ENCODE measurements at places on chromosomes 5 and 9.

- no peak for DNase-seq
Measured at GRCh38 chr9:101727612-101728524, 10.6 kb downstream of the GRIN3A start.

GRCh38 chr9:81592887-81593266, 96.5 kb downstream of the TLE1 start:
- DNase-seq = no peak

DNA sequence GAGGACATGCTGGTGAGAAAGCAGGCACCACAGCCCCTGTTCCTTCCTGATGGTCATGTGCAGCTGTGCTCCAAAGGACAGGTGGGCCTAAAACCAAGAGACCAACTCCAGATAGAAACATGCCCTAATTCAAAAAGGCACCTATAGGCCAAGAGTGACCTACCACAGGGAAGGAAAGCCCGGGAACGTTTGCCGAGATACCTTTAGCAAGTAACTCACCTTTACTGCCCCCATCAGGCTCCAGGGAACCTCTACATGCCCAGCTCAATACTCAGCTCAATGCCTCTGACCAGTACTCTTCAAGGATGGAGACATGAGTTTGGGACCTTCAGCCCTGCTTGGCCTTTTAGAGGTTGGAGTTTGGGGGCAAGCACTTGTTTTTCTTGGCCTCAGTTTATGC, 172.8 kb upstream of the FSTL4 start:
- no peak for DNase-seq

DNA sequence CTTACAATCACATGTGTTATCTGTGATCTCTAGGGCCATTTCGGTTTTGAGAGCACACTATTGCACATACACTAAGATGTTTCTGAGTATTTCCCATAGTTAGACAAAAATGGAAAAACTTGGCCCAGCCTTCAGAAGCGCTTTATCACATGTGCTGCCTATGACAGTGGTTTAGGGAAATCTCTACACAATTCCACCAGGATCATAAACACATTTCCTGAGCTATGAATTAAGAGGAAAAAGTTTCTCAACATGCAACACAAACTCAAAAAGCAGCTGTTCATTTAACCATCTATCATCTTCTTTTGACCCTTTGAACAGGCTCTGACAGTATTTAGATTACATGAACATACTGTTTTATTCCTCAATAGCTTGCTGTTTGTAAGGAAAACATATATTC, 15.1 kb downstream of the FGF1 start:
- DNase-seq = no peak

DNA sequence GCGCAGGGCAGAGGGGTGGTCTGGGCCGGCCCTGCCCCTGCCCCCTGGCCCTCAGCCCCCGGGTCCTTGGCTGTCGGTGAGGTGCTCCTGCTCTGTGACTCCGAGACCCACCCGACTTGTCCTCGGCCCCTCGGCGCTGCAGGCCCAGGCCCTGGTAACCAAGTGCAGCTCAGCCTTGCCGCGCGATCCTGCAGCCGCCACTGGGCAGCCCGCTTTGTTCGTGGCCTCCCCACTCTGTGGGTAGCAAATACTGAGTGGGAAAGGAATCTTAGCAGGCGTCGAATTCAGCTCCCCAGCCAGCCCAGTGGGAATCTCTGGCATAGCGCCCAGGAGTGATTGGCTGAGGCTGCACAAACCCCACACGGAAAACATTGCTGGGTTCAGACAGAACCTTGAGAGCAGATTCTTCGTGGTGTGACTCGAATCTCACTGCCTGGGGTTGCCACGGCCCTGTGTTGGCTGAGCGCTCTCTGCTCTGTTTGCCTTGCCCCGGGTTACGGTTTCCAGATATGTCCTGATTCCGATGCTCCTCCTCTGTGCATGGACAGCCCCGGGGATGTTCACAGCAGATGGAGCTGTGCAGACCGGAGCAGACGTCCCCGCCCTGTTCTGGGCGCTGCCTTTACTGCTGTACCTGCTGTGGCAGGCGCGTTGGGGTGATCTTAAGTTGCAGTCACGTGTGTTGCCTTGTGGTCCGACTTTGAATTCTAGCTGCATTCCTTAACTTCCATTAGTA, 13.4 kb upstream of the EXOC3 start:
- DNase-seq = no peak
